ENCODE measurements at places on chromosomes 4 and X.

DNA sequence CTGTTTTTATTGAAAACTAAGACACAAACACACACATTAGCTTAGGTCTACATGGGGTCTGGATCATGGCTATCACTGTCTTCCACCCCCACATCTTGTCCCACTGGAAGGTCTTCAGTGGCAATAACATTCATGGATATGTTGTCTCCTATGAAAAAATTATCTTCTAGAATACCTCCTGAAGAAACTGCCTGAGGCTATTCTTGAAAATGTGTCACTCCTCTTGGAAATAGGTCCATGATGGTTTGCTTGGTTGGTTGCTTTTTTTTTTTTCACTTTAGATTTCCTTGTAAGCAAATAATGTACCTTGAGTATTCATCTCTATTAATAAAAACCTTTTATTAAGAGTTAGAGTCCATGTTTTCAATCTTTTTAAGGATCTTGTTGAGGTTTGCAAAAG, 195.3 kb upstream of the PDE5A start:
- no peak for DNase-seq

- no peak for DNase-seq
Measured at GRCh38 chr4:5403746-5404497, 304.4 kb downstream of the EVC2 start.

GRCh38 chr4:128427832-128428366, 140.3 kb upstream of the PGRMC2 start:
- peak; percentile 73 for DNase-seq

GRCh38 chrX:129938081-129938480, 32.1 kb downstream of the UTP14A start:
- DNase-seq: no peak

GRCh38 chr4:42308247-42308646, 89.0 kb upstream of the SHISA3 start:
- DNase-seq: no peak

GRCh38 chr4:40924096-40924792, 174.5 kb downstream of the NSUN7 start:
- DNase-seq: peak; percentile 62
